ENCODE measurements at places on chromosomes 3 and 15.
A peak's percentile ranks its signal among the peaks of the same experiment; 100 is the strongest.

GRCh38 chr3:114839476-114839875, 307.6 kb downstream of the ZBTB20 start:
- DNase-seq = no peak

GRCh38 chr15:23572844-23573243, 7.4 kb downstream of the MKRN3 start:
- no peak for DNase-seq

DNA sequence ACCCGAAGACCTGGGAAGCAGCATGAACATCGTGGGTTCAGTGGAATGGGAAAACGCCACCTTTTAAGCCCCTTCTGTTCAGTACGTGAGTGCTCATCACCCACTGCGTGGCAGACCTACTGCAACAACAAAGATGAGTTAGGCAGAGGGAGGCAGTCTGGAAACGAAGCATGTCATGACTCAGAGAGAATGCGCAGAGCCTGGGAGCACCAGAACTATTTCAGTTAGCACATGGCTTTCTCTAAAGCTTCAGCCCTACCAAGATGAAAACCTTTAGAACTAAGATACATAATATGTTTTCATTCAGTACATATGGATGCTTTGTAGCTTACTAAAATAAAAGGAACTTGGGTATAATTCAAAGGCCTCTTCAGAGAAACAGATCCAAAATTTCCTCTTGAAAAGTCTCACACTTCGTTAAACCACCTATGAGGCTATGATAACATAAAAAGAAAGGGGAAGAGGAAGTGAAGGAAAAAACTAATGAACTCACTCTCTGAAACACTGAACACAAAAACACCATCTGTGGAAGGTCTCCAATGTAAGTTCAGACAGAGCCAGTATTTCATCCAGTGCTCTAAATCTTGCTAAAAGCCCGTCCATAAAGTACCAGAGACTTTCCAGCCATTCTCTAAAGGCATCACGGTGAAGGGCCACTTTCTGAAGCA, 140.1 kb downstream of the OCA2 start:
- no peak for DNase-seq

- no peak for DNase-seq
Measured at GRCh38 chr15:98034731-98035130, 74.2 kb downstream of the ARRDC4 start.

GRCh38 chr3:11379824-11380701, 107.9 kb downstream of the ATG7 start:
- no peak for DNase-seq

DNA sequence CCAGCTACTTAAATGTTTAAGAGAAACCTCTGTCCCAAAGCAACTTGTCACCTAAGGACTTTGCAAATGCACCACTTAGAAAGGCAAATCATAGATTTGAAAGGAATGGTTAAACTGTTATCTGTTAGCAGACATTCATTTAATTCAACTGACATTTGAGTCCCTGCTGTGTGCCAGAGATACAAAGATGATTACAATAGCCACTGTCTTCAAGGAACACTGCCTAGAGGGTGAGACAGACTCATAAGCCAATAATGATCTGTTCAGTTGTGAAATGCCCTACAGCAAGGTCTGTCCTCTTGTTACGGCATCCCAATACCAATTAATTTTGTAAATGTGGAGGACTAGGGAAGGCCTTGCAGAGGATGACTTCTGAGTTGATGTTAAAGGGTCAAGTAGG, 113.1 kb downstream of the ATG7 start:
- DNase-seq = no peak

DNA sequence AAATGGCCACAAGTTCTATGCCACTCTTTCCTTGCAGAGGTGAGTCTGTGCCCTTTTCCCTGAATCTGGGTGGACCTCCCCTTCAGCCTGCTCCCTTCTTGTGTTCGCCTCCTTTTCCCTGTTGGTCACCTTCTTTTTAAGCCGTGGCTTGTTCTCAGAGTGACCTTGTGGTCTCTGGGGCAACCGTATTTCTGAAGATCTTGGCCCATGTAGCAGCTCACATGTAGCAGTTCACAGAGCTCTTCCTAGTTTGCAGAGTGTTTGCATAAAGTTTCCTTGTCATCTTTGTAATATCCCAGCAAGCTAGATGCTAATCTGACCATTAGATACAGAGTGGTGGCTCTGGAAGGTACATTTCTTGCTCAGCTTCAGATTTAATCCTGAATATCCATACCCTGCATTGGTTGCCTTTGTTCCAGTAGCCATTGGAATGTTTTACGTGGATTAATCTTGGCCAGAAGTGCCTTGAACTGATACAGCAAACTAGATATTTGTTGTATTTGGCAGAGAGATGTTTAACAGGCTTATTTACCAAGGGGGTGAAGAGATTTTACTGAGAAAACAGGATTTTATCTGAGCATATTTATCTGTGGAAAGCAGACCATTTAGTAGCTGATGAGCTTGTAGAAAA, 40.7 kb upstream of the BSN start:
- no peak for DNase-seq

DNA sequence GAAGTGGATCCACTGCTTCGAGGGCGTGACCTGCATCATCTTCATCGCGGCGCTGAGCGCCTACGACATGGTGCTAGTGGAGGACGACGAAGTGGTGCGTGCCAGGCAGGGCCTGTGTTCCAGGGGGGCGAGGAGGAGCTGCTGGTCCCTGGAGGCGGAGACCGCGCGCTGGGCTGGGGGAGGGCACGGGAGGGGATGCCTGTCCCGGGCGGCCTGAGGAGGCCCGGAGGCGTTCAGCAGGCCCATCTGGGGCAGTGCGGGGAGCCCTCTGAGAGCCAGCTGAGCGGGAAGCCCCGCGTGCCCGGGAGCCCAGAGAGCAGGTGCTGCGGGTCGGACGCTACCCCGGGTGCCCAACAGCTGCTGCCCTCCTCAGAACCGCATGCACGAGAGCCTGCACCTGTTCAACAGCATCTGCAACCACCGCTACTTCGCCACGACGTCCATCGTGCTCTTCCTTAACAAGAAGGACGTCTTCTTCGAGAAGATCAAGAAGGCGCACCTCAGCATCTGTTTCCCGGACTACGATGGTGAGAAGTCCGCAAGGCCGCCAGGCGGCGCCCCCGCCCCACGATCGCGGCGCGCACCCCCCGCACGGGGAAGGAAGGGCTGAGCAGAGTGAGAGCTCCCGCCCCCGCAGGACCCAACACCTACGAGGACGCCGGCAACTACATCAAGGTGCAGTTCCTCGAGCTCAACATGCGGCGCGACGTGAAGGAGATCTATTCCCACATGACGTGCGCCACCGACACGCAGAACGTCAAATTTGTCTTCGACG, 2.9 kb downstream of the GNAT1 start:
- peak; percentile 72 for DNase-seq

DNA sequence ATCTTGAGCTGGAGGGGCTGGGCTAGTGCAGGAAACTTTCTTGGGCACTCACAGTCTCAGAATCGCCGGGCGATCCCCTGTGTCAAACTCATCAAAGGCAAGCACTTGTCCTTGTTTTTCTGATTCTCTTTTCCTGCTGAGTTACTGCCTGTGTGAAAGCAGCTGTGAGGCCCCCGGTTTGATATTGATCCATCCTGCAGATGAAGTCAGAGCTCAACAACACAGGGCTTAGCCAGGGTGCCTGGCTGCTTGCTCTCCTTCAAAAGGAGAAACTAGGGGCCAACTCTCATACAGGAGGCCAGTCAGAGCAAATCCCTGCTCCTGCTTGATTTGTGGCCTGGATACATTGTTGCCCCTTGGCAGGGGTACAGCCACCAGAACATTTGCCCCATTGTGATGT, 22.9 kb downstream of the CLSTN2 start:
- DNase-seq = no peak

DNA sequence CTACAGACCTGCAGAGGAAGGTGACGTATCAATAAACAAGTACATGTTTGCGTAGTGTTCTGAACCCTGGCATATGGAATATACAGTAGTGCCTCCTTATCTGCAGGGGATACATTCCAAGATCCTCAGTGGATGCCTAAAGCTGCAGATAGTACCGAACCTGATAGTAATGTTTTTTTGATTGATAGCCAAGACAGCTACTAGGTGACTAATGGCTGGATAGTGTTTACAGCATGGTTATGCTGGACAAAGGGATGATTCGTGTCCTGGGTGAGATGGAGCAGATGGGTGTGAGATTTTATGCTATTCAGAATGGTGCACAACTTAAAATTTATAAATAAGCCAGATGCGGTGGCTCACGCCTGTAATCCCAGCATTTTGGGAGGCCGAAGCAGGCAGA, 55.8 kb upstream of the IGF2BP2 start:
- DNase-seq = no peak

GRCh38 chr15:48432688-48433087, 101.5 kb downstream of the DUT start:
- no peak for DNase-seq

GRCh38 chr15:34794590-34795206, 651 bp downstream of the ACTC1 start:
- no peak for DNase-seq

DNA sequence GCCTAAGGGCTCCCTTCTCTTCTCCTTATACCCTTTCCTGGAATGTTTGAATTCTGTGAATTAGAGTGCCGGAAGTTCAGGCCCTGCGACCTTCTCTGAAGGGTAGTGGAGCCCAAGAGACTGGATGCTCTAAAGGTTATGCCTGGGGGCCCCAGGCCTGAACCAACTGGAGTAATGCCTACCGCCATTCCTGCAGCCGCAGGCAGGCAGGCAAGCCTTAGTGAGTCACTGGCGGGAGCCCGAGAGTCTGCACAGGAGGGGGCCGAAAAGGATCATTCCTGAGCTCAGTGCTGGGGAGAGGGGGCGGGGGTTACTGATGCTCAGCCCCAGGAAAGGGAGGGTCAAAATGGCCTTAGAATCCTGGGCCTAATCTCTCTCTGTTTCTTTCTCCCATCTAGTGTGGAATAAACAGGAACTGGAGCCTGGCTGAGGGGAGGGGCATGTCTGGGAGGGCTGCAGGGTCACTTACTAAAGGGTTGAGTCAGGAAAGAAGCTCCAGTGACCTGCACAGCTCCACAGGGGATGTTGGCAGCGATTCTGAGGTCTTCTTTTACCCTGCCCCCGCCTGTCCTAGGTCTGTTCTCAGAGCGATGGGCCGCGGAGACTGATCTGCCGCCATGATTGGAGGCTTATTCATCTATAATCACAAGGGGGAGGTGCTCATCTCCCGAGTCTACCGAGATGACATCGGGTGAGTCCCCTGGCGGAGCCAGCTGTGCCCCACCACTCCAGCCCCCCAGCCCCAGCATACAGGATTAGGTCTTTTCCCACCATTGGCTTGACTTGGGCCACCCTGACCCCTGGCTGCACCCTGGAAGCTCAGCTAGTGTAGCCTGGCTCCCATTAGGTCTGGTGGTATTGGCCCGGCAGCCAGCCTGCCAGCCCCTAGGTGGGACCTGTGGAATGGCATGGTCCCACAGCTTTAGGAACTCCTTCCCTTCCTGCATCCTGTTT, 2.0 kb downstream of the AP2M1 start:
- DNase-seq = no peak

DNA sequence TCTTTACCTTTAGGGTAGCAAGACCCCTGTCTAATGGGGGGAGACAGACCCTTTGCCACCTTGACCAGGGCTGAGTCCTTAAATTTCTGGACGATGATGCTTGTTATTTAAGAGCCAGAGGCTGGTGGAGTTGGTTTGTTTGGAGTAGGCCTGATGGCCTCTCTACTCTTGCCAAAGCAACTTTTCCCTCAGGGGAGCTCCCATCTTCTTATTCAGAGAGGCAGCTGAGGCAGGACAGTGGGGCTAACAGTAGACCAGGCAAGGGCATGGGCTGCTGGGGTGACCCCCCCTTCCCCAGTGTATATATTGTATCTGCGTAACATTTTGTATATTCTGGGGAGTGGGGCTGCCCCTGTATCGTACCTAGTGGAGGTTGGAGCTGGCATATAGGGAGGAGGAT, 10.3 kb downstream of the RPS17 start:
- no peak for DNase-seq

GRCh38 chr3:14725564-14726440, 50.9 kb downstream of the C3orf20 start:
- DNase-seq = no peak

DNA sequence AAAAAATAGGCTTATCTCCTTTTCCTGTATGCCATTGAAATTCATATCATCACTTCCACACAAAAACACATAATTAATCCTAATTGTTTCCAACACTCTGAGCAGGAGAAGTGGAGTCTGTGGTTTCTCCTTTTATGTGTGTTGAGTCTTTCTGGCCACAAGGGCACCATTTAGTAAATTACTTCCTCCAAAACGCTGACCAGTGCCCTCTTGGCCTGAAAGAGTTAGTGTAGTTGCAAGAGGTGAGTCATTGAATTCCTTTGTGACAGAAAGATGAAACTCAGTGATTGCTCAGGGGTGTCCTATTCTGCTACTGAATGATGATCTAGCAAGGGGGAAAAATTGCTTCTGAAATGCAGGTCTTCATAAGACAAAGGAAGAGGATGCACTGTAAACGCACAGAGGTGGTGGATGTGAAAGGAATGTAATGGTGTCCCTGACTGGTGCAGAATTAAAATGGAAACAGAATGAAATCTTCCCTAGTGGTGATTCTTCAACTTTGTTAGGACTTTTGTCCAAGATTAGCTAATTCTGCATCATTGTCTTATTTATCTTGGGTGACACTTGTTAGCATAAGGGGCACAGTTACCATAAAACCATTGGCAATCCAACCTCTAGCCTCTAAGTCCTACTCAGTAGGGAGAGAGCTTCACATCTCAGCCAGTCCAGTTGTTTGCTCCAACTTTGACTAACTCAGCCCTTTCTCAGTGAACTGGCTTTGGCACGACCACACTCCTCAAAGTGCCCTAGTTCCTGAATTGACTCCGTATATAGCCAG, 208.4 kb upstream of the NANOGP8 start:
- DNase-seq = no peak

- no peak for DNase-seq
Measured at GRCh38 chr15:55031727-55032126, 165.0 kb downstream of the RSL24D1 start.

- no peak for DNase-seq
Measured at GRCh38 chr3:138477801-138478200, 43.4 kb downstream of the ESYT3 start.

DNA sequence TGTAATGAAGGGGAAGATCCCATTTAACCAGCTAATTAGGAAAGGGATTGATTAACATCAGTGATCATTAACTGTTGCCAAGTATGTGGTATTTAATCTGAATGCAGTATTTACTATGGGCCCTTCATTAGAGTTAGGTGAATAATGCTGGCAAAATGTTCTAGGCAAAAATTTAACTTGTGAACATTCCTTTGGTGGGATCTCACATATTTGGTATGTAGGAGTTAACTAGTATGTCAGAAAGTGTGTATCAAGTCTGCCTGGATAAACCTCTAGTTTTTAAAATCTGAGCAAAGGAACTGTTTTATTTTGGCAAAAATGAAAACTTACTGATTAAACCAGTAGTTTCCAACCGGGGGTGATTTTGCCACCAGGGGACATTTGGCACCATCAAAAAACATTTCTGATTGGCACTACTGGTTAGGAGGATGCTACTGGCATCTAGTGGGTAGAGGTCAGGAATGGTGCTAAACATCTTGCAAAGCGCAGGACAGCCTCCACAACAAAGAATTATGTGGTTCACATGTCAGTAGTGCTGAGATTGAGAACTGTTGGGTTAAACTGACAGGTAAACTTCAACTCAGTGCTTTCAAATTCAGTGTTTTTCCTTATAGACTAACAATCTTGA, 22.5 kb downstream of the LRTM1 start:
- DNase-seq = no peak

- DNase-seq = no peak
Measured at GRCh38 chr3:54358969-54359694, 236.8 kb downstream of the CACNA2D3 start.

Measured in stimulated activated CD8-positive, alpha-beta memory T cell treated with anti-CD3 and anti-CD28 coated beads, Interleukin-7, amount 100 ng/mL, for 1 hour (primary cell).